ENCODE measurements at places on chromosomes 5 and 9.

DNA sequence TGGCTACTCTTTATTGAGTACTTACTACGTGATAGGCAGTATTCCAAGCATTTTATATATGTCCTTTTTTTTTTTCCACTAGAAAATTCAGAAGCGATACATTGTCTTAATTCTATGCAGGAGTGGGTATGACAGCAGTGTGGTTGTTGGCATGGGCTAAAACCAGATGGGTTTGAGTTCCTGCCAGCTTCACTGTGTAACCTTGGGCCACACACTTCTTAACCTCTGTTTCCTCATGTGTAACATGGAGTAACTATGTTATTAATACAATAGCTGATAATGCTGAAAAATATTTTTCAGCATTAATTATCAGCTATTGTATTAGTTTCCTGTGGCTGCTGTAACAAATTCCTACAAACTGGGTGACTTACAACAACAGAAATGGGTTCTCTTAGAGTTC lies 12.0 kb downstream of the SNX18 start:
- DNase-seq, result no peak

GRCh38 chr9:129335464-129336129 lies 157.5 kb upstream of the IER5L start:
- no peak for DNase-seq

- peak; percentile 95 for DNase-seq
These were observed 17.2 kb downstream of the SPTLC1 start for GRCh38 chr9:92097997-92098482.

DNA sequence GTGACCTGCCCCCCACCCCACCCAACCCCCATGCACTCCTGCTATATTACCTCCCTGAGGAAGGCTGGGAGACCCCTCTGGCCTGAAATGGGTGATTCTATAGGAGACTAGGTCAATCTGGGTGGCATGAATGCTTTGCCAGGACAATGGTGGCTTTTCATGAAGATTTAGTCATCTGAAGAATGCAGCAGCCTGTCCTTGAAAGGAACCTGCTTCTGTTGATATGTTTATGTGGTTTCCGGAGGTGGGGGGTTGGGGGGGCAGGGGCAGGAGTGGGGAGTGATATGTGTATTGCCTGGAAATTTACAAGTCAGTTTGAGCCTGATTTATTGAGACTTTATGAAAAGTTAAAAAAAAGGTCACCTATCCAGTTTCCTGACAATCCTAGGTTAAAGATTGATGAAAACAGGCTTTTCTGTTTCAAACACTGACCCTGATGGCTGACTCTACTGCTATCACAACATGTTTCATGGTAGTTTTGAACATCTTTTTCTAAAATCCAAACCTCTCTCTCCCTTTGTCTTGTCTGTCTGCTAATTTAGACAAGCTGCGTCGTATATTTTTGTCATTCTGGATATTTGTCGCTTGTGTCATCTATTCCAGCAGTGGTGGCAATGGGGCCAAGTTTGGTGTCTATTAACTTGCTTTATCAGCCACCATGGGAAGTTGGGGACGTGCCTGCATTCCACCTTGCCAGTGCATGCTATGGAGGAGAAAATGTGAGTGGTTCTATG lies 153.7 kb upstream of the EGFLAM start:
- DNase-seq, result peak; percentile 49

GRCh38 chr9:137163365-137163715 lies 6.5 kb downstream of the LRRC26 start:
- DNase-seq, result no peak

- no peak for DNase-seq
These were observed 41.7 kb downstream of the CETN3 start for GRCh38 chr5:90367879-90368278.

- no peak for DNase-seq
These were observed 24.0 kb upstream of the FAM120AOS start for GRCh38 chr9:93477397-93477796.

GRCh38 chr5:14250084-14250695 lies 107.0 kb downstream of the TRIO start:
- DNase-seq, result peak; percentile 83

DNA sequence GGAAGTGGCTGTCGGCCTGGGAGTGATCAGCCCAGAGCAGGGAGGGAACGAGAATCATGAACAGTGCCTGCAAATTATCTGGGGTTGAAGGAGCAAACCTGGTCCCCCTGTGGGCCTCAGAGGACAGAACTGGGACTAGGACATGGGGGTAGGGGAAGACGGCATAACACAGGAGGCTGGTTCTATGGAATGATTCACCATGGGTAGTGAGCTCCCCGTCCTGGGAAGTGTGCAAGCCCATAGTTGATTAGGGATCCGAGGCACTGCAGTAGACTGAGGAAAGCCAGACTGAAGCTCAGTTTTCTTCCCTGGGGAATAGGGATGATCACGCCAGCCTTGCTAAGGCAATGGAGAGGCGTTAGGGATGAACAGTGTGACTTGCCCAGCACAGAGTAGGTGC lies 5.6 kb downstream of the ADGRD2 start:
- DNase-seq, result no peak

DNA sequence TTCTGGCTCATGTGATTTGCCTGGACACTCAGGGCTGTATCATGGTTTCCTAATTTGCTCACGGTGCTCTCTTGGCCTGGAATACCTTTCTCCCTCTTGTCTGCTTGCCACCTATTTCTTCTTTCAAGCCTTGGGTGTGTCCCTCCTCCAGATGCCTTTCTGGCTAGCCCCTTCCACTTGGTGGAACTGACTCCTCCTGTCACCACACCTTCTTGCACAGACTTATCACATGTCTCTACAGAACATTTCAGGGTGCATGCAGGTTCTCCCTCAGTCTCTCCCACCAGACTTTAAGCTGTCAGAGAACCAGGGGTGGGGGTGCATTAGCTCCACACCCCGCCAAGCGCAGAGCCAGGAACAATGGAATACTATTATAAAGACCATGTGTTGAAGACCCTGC lies 1.9 kb downstream of the TBC1D2 start:
- no peak for DNase-seq

DNA sequence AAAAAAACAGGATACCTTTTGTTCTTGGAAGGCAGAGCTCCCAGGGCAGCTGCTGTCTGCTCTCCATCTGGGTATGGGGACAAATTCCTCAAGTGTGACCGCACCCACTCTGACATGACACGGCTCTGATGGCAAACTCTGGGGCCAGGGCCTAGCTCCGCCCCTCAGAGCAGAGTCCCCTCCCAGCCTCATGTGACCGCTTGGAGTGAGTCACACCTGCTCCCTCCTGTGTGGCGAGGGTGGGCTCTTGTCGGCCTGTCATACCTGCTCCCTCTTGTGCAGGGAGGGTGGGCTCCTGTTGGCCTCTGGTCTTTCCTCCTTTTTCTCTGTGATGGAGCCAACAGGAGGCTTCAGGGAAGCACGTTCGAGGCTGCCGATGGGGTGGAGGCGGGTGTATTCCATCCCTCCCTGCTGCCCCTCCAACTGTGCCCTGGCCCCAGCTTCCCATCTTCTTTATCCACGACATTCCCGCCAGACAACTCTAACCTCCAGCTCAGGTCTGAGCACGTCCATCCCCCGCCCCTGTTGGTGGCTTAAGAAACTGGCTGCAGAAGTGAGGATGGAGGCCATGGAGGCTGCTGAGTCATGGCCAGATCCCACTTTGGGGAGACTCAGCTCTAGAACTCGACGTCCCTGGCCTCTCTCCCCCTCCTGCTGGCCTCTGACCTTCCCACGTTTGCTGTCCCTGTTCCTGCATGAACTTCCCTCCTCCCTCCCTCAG lies 65.3 kb downstream of the OLFM1 start:
- DNase-seq, result no peak

GRCh38 chr9:110124439-110124838 lies 83.5 kb downstream of the C9orf152 start:
- DNase-seq, result no peak

- no peak for DNase-seq
These were observed 55.4 kb downstream of the ADAMTS2 start for GRCh38 chr5:179289756-179290385.

DNA sequence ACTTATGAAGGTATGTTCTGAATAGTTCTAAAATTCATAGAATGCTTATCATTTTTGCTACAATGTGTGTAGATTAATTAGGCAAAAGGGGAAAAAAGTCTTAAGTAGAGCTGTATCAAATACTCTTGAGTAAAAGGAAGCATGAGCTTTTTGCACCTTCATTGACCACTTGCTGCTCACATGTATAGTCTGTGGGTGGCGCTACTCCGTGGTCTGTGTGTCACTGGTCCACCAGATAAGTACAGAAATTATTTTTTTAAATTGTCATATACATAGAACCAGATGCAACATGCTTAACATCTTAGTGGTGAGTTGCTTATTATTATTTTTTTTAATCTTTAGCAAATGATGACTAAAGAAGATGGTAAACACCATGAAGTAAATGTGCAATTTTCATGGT lies 130.2 kb downstream of the MAN2A1 start:
- DNase-seq, result no peak

DNA sequence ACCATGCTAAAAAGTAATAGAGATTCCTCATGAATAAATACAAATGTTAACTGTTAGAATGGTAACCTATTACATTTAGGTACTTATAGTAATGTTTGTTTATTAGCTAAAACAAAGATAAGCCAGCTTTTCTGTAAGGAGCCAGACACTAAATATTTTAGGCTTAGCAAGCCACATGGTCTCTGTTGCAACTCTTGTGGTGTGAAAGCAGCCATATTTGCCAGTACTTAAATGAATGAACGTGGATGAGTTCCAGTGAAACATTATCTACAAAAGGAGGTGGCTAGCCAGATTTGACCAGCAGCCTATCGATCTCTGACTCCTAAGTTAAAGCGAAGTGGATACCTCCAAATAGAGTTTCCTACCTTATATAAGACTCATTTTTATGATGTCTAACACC lies 331.6 kb downstream of the CDH12 start:
- DNase-seq, result peak; percentile 72

DNA sequence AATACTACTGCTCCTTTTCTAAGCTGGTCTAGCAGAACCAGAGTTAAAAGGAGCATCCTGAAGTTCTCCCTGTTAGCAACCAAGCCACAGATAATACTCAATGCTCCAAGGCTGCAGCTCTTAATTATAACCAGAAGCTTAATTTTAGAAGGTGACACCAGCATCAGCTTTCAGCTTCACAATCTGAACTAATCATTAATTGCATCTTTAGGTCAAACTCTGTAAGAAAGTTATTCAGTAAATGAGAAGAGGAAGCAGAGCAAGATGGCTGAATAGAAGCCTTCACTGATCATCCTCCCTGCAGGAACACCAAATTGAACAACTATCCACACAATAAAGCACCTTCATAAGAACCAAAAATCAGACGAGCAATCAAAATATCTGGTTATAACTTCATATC lies 38.5 kb downstream of the APBA1 start:
- DNase-seq, result no peak

DNA sequence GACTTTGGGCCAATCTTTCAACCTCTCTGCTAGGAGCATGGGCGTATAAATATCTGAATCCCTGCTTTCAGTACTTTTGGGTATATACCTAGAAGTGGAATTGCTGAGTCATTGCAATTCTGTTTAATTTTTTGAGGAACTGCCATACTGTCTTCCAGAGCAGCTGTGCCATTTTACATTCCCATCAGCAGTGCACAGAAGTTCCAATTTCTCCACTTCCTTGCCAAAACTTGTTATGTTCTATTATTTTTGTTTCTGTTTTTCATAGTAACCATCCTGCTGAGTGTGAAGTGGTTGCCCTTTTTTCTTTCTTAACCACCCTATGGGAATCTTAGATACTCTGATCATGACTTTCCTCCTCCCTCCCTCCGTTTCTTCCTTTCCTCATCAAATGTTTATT lies 11.1 kb upstream of the CCIN start:
- no peak for DNase-seq

DNA sequence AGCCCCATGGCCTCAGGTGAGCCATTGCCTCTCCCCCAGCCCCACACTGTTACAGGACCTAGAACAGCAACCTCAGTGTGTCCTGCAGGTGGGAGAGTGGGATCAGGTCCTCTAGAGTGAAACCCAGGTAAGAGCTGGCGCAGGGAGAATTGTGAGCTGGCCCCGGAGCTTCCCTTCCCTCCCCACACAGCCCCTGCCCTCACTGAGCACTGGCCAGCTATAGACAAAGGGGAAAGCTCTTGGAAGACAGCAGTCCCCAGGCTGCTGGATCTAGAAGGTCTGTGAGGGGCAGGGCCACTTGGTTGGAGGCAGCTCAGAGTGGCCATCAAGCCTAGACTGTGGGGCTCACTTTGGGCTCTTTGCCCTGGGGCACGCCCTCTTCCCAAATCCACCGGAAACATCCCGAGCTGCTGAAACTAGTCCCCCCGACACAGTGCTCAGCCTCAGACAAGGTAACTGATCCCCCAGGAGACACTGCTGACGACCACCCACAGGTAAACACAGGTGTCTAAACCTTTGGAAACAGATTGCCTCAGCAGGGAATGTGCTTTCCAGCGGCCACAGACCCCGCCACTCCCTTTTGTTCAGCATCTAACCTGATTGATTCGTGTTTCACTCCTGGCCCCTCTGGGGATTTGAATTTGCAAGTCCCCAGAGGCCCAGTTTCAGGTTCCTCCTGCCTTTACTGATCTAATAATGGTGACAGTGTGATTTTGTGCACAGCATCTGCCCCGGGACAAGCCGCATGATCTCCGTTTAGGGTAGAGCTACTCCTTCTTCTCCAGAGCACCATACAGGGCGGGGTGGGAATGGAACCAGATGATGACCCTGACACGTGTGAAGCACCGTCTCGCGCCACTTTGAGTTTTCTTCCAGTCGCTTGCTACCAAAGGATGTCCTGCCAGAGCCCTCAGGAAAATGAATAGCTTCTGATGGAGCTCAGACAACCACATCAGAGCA lies 42.2 kb upstream of the ADAMTS2 start:
- no peak for DNase-seq

- DNase-seq, result peak; percentile 24
These were observed 35.2 kb upstream of the GLDC start for GRCh38 chr9:6680797-6681146.

GRCh38 chr9:110103257-110103656 lies 104.7 kb downstream of the C9orf152 start:
- DNase-seq, result no peak

GRCh38 chr5:45113726-45114125 lies 305.0 kb downstream of the MRPS30 start:
- no peak for DNase-seq

DNA sequence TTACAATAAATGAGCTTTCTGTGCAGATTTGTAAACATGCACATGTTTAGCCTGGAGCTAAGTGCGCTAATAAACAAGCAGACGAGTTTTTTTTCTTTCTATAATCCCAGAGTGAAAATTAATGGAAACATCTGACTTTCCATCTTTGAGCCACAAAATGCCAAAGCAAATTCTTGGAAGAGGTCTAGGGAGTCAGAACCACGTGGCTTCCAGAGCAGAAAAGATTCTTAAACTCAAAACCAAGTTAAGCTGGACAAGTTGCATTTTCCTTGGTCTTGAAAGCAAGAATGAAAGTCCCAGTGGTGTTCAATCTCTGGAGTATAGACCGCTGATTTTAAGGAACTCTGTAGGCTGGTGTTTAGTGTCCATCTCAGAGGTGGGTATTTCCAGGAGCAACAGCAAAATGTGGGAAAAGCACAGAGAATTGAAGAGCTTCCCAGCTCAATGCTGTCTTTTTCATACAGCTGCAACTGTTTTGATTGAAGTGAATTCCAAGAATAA lies 71.4 kb downstream of the MYO10 start:
- DNase-seq, result no peak

GRCh38 chr9:133658442-133659431 lies 22.6 kb downstream of the DBH start:
- DNase-seq, result peak; percentile 21

All from amniotic epithelial cell (primary cell).